ENCODE measurements at places on chromosomes 13 and 19.

DNA sequence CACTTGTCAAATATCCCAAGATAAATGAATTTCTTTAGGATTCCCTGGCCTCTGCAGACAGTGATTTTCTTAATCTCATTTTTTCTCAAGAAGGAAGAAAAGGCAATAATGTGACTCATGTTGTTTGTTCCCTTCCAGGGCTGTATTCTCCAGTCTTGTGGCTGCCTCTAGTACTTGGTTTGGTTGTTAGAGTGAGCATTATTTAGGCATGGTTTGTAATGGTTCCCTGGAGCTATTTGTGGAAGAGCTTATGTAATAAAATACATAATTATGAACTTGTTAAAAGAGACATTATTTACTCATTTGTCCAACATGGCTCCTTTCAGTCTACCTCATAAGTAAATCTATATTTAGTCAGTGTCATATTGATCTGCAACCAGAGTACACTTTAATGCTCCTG lies 270.4 kb downstream of the DCT start:
- no peak for DNase-seq

DNA sequence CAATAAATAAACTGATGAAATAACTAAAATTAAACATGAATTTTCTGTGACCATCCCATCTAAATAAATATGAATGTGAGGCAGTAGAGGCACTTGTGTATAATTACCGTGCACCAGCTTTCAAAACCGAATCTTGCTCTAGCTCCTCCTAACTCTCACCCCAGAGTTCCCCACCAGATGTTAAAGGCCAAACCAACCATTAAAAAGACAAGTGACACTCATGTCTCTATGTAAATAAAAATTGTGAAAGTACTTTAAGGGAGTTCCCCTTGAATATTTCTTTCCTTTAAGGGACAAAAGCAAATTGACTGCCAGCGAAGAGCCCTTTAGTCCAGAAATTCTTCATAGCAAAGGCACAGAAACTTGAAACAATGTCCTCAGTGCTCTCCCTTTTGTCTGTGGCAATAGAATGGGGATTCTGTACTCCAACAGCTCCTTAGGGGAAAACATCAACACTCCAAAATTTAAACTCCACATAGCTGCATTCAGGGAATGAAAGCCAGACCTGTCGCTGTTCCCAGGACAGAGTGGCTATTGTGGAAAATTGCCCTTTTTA lies 101.7 kb upstream of the SOX21 start:
- DNase-seq: no peak

- no peak for DNase-seq
These were observed 46.2 kb downstream of the MYO9B start for GRCh38 chr19:17121736-17122293.

DNA sequence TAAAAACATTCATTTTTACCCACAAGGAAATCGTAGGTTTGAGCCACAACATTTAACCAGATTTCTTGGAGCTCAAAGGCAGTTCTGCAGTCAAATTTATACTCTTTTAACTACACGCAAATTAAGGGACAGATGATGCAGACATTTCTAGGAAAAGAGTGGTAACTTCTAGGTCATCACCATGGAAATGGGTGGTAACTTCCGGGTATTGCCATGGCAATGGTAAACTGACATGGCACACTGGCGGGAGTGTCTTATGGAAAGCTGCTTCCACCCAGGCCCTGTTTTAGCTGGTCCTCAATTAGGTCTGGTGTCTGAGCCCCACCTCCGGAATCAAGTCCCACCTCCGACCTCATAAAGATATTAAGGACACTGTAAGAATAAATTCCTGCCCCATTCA lies 10.4 kb upstream of the LYPD5 start:
- DNase-seq: no peak

DNA sequence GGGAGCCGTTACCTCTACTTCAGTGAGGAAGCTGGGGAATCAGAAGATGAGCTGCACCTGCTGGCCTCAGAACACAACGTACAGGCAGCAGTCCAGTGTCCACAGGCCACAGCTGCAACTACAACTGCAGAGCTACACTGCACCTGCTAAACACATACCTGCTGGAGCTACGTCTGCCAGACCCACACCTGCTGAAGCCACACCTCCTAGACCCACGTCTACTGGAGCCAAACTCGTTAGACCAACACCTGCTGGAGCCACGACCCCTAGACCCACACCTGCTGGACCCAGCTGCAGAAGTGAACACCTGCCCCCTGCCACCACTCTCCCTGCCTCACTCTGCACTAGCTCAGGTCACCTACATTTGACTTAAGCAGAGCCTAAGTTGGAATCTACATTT lies 169.9 kb downstream of the USP12 start:
- no peak for DNase-seq

DNA sequence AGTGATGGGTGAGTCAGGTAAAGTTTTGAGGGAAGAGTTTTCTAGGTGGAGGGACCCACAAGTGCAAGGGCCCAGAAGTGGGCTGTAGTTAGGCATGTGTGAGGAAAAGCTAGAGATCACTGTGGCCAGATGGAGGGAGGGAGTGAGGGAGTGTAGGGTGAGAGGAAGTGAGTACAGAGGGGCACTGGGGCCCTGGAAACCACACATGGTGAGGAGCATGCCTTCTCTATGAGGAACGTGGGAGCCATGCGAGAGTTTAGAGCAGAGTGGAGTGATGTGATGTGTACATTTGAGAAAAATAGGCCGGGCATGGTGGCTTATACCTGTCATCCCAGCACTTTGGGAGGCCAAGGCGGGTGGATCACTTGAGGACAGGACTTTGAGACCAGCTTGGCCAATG lies 14.7 kb upstream of the SHKBP1 start:
- no peak for DNase-seq

DNA sequence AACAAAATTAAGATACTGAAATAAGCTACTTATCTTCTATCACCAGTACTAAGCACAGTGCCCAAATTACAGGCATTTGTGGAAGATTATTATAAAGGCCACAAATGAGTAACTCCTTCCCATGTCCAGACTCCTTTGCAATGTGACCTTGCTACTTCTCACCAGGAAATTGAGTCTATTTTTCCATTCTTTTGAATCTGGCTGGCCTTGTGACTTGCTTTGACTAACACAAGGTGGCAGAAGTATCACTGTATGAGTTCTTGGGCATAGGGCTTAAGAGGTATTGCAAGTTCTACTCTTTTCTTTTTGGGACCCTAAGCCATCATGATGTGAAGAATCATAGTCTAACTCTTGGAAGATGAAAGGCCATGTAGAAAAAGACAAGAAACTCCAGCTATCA lies 49.9 kb downstream of the UGGT2 start:
- peak; percentile 27 for DNase-seq

DNA sequence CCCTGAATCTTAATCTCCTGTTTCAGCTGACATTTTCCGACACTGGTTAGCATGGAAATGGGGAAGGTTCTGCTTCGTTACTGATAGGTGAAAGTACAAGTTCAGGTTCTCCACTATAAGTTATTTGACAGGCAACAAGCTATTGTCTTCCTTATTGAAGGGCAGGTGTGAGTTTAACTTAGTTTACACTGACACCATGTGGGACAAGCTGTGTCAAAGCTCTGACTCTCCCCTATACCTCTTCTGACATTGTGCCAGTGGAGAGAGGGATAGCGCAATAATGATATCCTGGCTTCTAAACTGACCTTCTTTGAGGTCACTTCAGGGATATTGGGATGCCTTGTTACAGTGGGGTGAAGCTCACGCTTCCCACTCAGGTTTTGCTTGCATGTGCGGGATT lies 587.0 kb upstream of the SLITRK5 start:
- no peak for DNase-seq

GRCh38 chr13:97932036-97932435 lies 21.4 kb upstream of the IPO5 start:
- DNase-seq: no peak

DNA sequence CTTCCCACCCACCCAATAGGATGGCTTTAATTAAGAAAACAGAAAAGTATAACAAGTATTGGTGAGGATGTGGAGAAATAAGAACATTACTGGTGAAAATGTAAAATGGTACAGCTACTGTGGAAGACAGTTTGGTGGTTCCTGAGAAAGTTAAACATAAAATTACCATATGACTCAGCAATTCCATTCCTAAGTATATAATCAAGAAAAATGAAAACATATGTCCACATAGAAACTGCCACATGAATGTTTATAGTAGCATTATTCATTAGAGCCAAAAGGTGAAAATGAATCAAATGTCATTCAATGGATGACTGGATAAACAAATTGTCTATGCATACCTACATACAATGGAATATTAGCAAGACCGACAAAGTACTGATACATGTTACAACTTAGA lies 16.9 kb downstream of the DZIP1 start:
- DNase-seq: no peak

DNA sequence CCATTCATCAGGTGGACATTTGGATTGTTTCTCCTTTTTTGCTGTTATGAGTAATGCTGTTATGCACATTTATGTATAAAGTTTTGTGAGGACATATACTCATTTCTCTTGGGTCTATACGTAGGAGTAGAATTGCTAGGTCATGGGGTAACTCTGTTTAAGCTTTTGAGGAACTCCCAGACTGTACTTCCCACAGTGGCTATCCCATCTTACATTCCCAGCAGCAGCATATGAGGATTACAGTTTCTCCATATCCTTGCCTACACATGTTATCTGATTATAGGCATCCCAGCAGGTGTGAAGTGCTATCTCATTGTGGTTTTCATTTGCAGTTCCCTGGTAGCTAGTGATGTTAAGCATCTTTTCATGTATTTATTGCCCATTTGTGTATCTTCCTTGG lies 5.9 kb downstream of the ZSCAN22 start:
- DNase-seq: no peak

DNA sequence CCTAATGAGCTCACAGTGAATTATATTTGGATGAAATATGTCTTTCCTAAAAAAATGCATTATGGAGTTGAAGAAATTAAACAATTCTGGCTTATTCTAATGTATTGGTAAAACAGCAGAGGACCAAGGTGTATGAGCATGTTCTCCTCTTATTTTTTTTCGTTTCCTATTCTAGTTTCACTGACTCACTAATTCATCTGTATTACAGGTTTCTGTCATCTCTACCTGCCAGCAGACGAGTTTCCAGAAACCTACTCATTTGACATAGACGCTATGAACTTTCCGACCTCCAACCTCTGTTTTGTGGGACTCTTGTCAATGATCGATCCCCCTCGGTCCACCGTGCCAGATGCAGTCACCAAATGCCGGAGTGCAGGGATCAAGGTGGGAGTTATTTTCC lies 20.3 kb downstream of the ATP12A start:
- DNase-seq: no peak

GRCh38 chr13:53121919-53122318 lies 93.3 kb downstream of the OLFM4 start:
- DNase-seq: no peak

- no peak for DNase-seq
These were observed 610 bp downstream of the ZSCAN1 start for GRCh38 chr19:58034477-58034793.

DNA sequence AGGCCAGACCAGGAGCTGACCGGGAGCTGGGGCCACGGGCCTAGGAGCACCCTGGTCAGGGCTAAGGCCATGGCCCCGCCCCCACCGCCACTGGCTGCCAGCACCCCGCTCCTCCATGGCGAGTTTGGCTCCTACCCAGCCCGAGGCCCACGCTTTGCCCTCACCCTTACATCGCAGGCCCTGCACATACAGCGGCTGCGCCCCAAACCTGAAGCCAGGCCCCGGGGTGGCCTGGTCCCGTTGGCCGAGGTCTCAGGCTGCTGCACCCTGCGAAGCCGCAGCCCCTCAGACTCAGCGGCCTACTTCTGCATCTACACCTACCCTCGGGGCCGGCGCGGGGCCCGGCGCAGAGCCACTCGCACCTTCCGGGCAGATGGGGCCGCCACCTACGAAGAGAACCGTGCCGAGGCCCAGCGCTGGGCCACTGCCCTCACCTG lies 6.6 kb downstream of the SPHK2 start:
- no peak for DNase-seq

- DNase-seq: no peak
These were observed 23.4 kb upstream of the IGFL1 start for GRCh38 chr19:46206176-46206575.

Data from GOT3 (cell line).